ENCODE measurements at places on chromosomes 13 and 19. TPM values are rescaled to one million over a fixed set of nuclear protein-coding genes. Genes with fewer than 3 reads are reported as not detected.

GRCh38 chr19:6482343-6482686, 728 bp upstream of the DENND1C start:
- no peaks in the 10 kb centered on the region for H3K4me1 ChIP-seq
- no peaks in the 10 kb centered on the region for H3K27me3 ChIP-seq
- H3K36me3 ChIP-seq = no peaks in the 10 kb centered on the region

ETV2 gene
- total RNA-seq = not detected

- no peak overlapping the region for H3K4me3 ChIP-seq
- no peak overlapping the region for H3K27ac ChIP-seq
- no peaks in the 10 kb centered on the region for H3K27me3 ChIP-seq
These were observed 26.9 kb downstream of the NOTCH3 start for GRCh38 chr19:15173746-15174404.

PNMA8B gene
- total RNA-seq = 2.1 TPM

CYP2F1 gene
- not detected for total RNA-seq

GRCh38 chr19:49085020-49085867, at the start of gene SNRNP70:
TSS of gene SNRNP70 (plus strand) at chr19:49085451. CDS start at chr19:49086415, 964 bp downstream.
- peaks cover 2% of the 10 kb centered on the region for H3K36me3 ChIP-seq
- peaks cover 49% of the 10 kb centered on the region for H3K4me1 ChIP-seq
- peak within 1 kb of the TSS; percentile 71 for H3K4me3 ChIP-seq

MICU2 gene
- total RNA-seq = 31.6 TPM

DNA sequence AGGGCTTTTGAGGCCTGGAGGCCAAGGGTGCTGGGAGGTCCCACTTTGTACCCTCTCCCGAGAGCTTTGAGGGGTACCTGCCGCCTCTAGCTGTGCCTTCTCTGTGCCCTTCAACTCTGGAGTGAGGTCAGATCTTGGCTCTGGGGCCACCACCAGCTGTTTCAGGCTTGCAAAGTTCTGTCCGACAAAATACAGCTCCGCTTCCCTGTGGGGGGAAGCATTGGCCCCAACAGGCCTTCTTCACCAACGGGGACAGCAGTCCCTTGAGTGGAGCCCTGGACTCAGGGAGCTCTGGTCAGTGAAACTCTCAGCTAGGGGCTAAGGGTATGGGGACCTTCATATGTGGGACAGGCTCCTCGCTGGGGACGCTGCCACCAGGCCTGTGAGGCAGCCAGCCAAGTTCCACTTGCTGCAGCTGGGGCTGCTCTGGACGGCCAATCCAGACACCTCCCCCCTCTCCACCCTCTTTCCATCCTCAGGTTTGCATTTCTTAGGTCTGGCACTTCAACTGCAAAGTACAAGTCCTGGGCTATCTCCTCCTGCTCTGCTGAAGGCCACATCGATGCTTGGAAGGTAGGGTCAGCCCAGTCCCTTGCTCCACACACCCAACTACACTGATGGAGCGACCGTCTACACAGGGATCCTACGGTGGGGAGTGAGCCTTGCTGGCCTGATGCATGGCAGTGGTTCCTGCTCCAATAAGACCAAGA, 46.8 kb downstream of the C13orf46 start:
- H3K4me3 ChIP-seq = no peak overlapping the region
- H3K27ac ChIP-seq = no peak overlapping the region
- DNase-seq = no peak
- no peaks in the 10 kb centered on the region for H3K27me3 ChIP-seq
- no peaks in the 10 kb centered on the region for H3K36me3 ChIP-seq

GRCh38 chr19:40609561-40610395, 8.6 kb downstream of the LTBP4 start:
- no peak overlapping the region for H3K4me3 ChIP-seq
- peak; percentile 96 for DNase-seq
- no peaks in the 10 kb centered on the region for H3K36me3 ChIP-seq
- no peaks in the 10 kb centered on the region for H3K27me3 ChIP-seq

DNA sequence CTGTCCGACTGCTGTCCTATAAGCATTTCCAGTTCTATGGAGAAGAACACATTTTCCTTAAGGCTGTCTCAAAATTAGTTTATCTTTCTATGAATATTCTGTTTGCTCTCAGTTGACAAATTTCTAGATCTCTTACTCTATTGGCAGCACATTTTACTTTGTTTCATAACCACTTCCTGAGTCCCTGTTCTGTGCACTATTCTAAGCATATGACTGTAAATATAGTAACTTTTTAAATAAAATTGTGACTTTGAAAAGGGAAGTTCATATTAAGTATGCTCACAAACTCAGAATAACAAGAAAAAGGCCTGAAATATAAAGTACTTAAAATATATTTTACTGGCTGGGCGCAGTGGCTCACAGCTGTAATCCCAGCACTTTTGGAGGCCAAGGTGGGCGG, 56.5 kb upstream of the HTR2A start:
- no peak for DNase-seq
- no peaks in the 10 kb centered on the region for H3K36me3 ChIP-seq
- H3K4me3 ChIP-seq = no peak overlapping the region
- no peaks in the 10 kb centered on the region for H3K27me3 ChIP-seq
- H3K4me1 ChIP-seq = no peaks in the 10 kb centered on the region

DNA sequence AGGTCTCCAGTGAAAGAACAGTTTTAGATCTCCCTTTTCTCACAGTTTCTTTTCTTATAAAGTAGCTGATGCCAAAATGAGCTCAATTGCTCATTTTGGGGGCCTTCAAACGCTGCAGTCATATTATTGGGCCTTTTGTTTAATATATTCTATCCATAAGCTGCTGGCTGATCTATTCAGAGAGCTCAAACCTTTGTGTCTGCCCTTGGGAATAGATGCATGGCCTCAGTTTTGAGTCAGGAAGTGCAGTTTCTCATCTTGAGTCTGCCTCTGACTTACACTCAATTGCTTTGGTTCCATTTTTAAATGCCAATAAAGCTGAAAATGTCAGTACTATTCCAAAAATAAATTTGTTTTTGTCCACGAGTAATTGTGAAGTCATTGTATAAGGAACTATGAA, 468.9 kb downstream of the KLF12 start:
- H3K27ac ChIP-seq = no peak overlapping the region
- peaks cover 6% of the 10 kb centered on the region for H3K4me1 ChIP-seq
- no peaks in the 10 kb centered on the region for H3K27me3 ChIP-seq
- no peak for DNase-seq
- H3K4me3 ChIP-seq = no peak overlapping the region
- H3K36me3 ChIP-seq = no peaks in the 10 kb centered on the region

DNA sequence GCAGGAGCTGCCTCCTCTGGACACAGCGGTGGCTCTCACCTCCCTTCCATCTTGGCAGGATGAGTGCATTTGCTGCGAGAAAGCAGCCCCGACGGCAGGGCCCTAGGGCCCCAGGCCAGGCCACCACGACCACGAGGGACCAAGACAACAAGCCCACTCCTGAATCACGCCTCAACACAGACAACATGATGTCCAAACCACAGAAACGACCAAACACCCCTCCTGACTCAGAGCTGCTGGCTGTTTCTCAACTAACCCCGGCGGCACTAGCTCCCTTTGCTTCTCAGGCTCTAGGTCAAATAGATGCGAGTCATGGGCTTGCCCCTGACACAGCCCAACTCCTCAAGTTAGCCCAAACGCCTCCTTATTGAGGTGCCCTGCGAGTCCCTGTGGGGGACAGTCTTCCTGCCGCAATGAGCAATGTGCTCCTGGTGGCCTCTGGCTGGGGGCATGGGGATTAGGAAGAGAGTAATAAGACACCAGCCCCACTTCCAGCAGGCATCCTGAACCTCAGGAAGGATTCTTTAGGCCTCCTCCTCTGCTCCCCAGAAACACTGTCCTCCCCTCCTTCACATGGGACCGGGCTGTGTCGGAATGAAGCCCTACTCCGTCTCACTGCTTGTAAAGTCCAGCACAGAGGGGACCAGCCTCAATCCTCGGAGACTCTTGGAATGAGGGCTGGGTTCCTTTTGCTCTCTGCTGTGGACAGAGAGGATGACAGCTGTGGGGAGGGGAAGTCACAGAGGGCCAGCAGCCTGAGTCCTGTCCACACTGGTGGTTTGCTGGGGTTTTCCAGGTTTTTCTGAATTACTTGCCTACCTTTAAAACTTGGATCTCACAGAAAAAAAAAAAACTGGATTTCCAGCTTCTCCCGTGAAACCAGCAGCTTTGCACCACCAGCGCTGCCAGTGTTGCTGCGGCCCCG, 6.9 kb upstream of the ATF5 start:
- H3K36me3 ChIP-seq = peaks cover 6% of the 10 kb centered on the region
- no peak for DNase-seq
- H3K27me3 ChIP-seq = no peaks in the 10 kb centered on the region

DNA sequence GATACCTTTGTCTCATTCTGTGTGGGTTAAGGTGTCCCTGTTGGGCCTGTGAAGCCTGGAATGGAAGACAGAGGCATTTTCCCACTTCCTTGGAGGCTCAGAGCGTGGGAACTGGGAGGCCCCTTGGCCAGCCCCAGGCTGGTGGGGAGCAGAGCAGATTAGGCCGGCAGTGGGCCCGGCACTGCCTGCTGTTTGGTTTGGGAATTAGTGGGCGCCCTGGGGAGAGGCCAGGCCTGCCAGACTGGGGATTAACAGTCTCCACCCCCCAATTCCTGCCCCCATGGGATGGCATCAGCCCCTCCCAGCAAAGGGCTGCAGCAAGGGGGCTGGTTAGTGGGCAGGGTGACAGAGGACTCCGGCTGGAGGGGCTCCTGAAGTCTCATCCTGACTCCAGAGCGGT, 3.1 kb upstream of the BEST2 start:
- H3K27me3 ChIP-seq = no peaks in the 10 kb centered on the region
- H3K27ac ChIP-seq = no peak overlapping the region
- H3K4me1 ChIP-seq = no peaks in the 10 kb centered on the region
- no peak overlapping the region for H3K4me3 ChIP-seq
- no peak for DNase-seq

- H3K36me3 ChIP-seq = no peaks in the 10 kb centered on the region
- H3K27me3 ChIP-seq = no peaks in the 10 kb centered on the region
- no peak overlapping the region for H3K27ac ChIP-seq
These were observed 2.8 kb upstream of the ARL11 start for GRCh38 chr13:49625392-49626079.

RPL18 gene
- total RNA-seq = 3,112 TPM

- no peak overlapping the region for H3K27ac ChIP-seq
- H3K36me3 ChIP-seq = no peaks in the 10 kb centered on the region
- H3K4me1 ChIP-seq = no peaks in the 10 kb centered on the region
- H3K27me3 ChIP-seq = no peaks in the 10 kb centered on the region
These were observed 1468.6 kb upstream of the SLC10A2 start for GRCh38 chr13:104534847-104535246.

DNA sequence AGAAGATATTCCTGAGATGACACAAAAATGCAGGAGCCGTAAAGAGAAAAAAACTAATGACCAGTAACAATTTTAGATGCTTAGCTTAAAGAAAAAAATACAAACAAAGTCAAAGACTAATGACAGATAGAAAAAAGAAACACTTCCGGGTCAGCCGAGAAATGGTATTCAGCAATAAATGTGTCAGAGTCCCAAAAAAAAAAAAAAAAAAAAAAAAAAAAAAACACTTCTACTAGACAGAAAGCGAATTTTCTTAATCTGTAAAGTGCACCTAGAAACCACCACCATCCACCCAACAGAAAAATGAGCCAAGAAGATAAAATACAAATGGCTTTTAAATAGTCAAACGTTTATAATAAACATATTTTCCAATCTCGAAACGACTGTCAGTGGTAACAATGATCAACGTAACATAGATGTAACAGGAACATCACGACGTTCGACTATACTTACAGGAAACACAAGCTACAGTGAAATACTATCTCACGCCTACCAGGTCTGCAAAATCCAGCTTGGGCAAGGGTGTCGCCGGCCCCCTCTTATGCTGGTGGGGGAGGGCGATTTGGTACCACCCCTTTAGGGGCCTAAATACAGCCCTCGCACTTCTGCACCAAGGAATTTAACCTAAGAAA, 10.6 kb downstream of the ABHD17A start:
- H3K27me3 ChIP-seq = no peaks in the 10 kb centered on the region
- peak overlapping the region; percentile 82 for H3K27ac ChIP-seq
- H3K4me3 ChIP-seq = no peak overlapping the region
- no peak for DNase-seq
- H3K4me1 ChIP-seq = peaks cover 55% of the 10 kb centered on the region

FGF22 gene
- total RNA-seq = not detected

DNA sequence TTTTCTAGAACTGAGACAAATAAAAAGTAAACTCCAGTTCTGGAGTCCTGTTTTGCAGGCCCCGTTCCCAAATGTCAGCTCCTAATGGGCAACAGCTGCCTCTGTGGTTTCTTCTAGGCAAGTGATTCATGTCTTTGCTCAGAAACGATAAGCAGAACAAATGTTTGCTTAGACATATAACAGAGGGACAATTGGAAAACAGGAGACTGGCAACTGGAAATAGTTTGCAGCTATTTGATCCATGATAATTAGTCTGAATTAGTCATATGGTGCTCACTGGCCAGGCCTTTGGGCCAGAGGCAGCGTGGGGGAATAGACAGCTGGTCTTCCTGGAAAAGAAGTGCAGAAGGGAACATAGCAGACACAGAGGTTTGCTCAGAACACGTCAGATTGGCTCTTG, 29.2 kb upstream of the TSHZ3 start:
- no peaks in the 10 kb centered on the region for H3K36me3 ChIP-seq
- peak; percentile 13 for DNase-seq
- no peak overlapping the region for H3K27ac ChIP-seq
- H3K27me3 ChIP-seq = no peaks in the 10 kb centered on the region

- DNase-seq = no peak
- no peak overlapping the region for H3K27ac ChIP-seq
- no peaks in the 10 kb centered on the region for H3K36me3 ChIP-seq
- H3K4me1 ChIP-seq = no peaks in the 10 kb centered on the region
- no peak overlapping the region for H3K4me3 ChIP-seq
These were observed 38.9 kb downstream of the DACH1 start for GRCh38 chr13:71828117-71828516.

GRCh38 chr13:74068471-74068870, 65.7 kb downstream of the KLF12 start:
- no peaks in the 10 kb centered on the region for H3K4me1 ChIP-seq
- no peaks in the 10 kb centered on the region for H3K27me3 ChIP-seq
- no peak overlapping the region for H3K27ac ChIP-seq
- H3K36me3 ChIP-seq = no peaks in the 10 kb centered on the region
- no peak for DNase-seq

SIGLEC5 gene
- not detected for total RNA-seq

CEACAM4 gene
- not detected for total RNA-seq

All from body of pancreas (tissue), 4 donors.